ENCODE measurements at places on chromosomes 6 and 20. TPM values are rescaled to one million over a fixed set of nuclear protein-coding genes. Genes with fewer than 3 reads are reported as not detected.

- no peaks in the 10 kb centered on the region for H3K27me3 ChIP-seq
- H3K27ac ChIP-seq, result no peak overlapping the region
- H3K36me3 ChIP-seq, result no peaks in the 10 kb centered on the region
These were observed 179.5 kb downstream of the SYNDIG1 start for GRCh38 chr20:24648919-24649318.

GRCh38 chr6:134398453-134398852 is 80.5 kb upstream of the SGK1 start:
- H3K27ac ChIP-seq, result no peak overlapping the region
- no peaks in the 10 kb centered on the region for H3K27me3 ChIP-seq
- no peak for DNase-seq
- H3K4me3 ChIP-seq, result no peak overlapping the region
- no peaks in the 10 kb centered on the region for H3K4me1 ChIP-seq

DNA sequence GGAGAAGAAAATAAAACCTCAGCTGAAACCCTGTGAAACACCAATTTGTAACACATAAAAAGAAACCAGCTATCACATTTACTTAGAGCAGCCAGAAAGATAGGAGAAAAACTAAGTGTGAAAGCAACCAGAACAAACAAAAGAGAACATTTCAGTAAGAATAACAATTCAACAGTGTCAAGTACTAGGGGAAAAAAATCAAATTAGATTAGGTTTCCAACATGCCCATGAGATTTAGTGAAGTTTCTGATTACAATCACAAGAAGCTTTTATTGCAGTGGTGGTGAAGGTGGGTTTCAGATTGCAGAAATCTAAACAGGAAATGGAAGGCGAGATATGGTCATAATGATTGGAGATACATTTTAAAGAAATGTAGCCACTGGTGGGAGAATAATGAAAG is 22.1 kb upstream of the TRDN start:
- DNase-seq, result no peak
- H3K27me3 ChIP-seq, result no peaks in the 10 kb centered on the region
- H3K36me3 ChIP-seq, result no peaks in the 10 kb centered on the region
- H3K4me1 ChIP-seq, result no peaks in the 10 kb centered on the region
- no peak overlapping the region for H3K27ac ChIP-seq

DNA sequence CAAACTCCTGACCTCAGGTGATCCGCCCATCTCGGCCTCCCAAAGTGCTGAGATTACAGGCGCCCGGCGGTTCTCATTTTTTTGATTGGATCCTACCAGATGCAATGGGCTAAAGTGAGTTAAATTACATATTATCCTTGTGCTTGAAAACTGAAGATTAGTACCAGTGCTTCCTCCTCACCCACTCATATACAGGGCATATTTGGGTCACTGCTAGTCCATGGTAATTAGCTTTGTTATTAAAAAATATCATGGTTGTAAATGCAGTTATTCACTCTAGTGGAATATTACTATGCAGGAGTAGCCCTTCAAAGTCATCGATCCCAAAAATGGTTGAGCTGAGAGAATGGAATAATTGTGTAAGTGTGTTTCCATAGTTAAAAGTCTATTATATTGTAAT is 26.5 kb downstream of the ZNF292 start:
- H3K4me3 ChIP-seq, result no peak overlapping the region
- H3K36me3 ChIP-seq, result no peaks in the 10 kb centered on the region
- H3K27ac ChIP-seq, result no peak overlapping the region
- no peaks in the 10 kb centered on the region for H3K27me3 ChIP-seq
- DNase-seq, result no peak

DNA sequence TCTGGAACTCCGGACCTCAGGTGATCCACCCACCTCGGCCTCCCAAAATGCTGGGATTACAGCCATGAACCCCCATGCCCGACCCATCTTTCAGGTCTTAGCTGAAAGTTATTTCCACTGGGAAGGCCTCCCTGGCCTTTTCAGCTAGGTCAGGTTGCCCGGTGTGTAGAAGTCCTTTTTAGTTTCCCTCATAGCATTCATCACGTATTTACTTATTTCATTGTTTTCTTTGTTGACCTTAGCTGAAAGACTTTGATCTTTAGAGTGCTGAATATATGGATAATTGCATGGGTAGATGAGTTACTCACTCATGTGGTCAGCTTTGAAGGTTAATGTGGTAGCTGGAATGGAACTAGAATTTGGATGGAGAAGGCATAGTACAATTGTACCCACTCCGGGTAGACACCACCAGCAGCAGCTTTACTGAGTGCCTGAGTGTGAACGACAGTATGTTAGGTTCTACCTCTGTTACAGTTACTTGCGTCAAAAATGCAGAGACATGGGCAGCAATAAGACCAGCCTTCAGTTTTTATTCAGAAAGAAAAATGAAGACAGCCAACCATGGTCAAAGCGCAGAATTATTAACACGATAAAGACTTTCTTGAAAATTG is 9.1 kb downstream of the KIZ start:
- no peak overlapping the region for H3K27ac ChIP-seq
- no peaks in the 10 kb centered on the region for H3K27me3 ChIP-seq
- H3K4me3 ChIP-seq, result no peak overlapping the region
- H3K36me3 ChIP-seq, result peaks cover under 1% of the 10 kb centered on the region
- no peak for DNase-seq
- H3K4me1 ChIP-seq, result no peaks in the 10 kb centered on the region

- H3K27ac ChIP-seq, result no peak overlapping the region
- H3K36me3 ChIP-seq, result peaks cover 2% of the 10 kb centered on the region
- no peak overlapping the region for H3K4me3 ChIP-seq
- DNase-seq, result no peak
- H3K27me3 ChIP-seq, result no peaks in the 10 kb centered on the region
These were observed 8.9 kb downstream of the SNHG17 start for GRCh38 chr20:38426006-38426897.

- no peak overlapping the region for H3K4me3 ChIP-seq
- no peaks in the 10 kb centered on the region for H3K27me3 ChIP-seq
- no peaks in the 10 kb centered on the region for H3K4me1 ChIP-seq
- no peaks in the 10 kb centered on the region for H3K36me3 ChIP-seq
These were observed 1063.9 kb upstream of the CITED2 start for GRCh38 chr6:140438346-140438735.

GRCh38 chr6:129186988-129187387 is 304.1 kb downstream of the LAMA2 start:
- H3K4me1 ChIP-seq, result no peaks in the 10 kb centered on the region
- no peak overlapping the region for H3K27ac ChIP-seq
- no peak overlapping the region for H3K4me3 ChIP-seq
- DNase-seq, result no peak
- no peaks in the 10 kb centered on the region for H3K27me3 ChIP-seq

DNA sequence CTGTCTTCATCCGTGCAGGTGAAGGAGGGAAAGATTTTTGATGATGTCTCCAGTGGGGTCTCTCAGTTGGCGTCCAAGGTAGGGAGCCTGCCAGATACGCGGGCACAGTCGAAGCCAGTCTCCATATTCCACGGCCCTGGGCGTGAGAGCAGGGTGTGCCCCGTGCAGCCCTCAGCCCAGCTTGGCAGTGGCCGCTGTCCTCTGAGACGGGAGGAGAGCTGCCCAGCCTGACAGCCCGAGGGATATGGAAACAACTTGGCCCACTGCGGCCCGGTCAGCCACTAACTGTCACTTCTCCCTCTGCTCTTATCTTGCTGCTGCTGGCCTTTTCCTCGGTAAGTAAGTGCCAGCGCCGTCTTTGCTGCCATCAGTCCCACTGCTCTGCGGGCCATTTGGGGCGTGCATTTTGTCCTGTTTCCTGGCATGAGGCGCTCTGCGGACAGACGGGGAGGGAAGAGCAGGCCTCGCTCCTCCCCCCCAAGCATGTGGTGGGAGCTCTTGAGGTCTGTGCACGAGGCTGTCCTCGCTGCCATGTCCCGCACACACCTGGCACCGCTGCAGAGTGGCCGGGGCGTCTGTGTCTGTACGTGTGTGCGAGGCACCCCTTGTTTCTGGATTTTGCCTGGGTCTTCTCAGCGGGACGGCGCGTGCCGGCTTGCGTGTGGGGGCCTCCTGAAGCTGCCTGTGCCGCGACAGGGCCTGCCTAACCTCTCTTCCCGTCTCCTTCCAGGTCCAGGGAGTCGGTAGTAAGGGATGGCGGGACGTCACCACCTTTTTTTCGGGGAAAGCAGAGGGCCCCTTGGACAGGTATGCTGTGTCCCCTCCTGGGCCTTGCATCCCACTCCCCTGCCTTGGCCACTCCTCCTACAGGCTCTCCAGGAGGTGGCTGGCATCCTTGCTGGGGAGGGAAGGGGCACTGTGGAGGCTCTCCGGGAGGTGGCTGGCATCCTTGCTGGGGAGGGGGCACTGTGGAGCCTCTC is 7.1 kb upstream of the COL20A1 start:
- no peaks in the 10 kb centered on the region for H3K4me1 ChIP-seq
- H3K36me3 ChIP-seq, result peaks cover 13% of the 10 kb centered on the region
- no peak overlapping the region for H3K27ac ChIP-seq
- no peaks in the 10 kb centered on the region for H3K27me3 ChIP-seq

- no peak for DNase-seq
- peaks cover 2% of the 10 kb centered on the region for H3K4me1 ChIP-seq
- no peak overlapping the region for H3K4me3 ChIP-seq
- H3K36me3 ChIP-seq, result no peaks in the 10 kb centered on the region
These were observed 233.6 kb upstream of the BMP2 start for GRCh38 chr20:6533761-6534479.

DNA sequence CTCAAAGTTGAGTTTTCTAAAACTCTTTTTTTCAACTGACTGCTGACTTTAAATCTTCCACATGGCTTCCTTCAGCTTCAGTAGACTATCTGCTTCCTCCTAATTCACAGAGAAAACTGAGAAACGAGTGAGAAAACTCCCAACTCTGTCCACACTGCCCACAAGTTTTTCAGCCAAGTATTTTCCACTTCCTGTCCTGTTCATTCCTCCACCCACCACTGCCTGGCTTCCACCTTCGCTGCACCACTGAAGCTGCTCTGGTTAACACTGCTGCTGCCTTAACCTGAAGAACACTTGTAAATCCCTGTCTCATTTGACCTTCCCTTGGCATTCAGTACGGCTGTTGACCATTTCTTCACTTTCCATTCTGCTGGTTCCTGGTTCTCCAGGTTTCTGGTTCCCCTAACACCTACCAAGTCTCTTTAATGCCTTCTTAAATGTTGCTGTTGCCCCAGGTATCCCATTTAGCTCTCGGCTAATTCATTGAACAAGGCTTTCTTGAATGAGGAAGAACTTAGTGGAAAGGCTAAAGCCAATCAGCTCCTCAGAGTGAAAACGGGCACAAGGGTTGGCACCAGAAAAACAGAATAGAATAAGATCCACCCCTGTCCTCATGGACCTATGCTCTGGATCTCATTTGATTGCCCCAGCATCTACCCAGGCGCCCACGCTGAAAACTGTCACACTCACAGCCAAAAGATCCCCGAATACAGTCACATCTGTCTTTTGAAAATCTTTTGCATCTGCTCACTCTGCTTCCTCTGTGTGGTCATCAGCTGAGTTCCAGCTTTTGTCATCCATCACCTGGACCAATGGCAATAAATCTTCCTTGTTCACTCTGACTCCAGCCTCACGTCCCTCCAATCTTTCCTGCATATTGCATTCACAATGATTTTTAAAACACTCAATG is 104.4 kb upstream of the TAB2 start:
- no peaks in the 10 kb centered on the region for H3K27me3 ChIP-seq
- DNase-seq, result no peak
- H3K4me1 ChIP-seq, result no peaks in the 10 kb centered on the region
- H3K27ac ChIP-seq, result no peak overlapping the region
- no peaks in the 10 kb centered on the region for H3K36me3 ChIP-seq

DNA sequence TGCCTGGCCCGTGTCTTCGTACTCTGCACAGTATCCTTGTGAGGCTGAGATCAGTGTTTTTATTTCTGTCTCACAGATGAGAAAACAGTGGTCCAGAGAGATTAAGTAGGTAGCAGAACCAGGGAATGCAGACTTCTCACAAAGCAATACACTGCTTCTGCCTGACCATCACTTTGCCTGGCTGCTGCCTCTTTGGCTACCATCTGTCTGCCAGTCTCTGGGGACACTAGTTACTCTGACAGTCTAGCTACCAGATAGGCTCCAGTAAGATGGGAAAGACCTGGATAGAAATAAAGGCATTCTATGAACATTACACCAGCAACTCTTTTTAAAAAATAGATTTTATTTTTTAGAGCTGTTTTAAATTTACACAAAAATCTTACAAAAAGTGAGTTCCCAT is 96.9 kb downstream of the PHACTR3 start:
- no peaks in the 10 kb centered on the region for H3K36me3 ChIP-seq
- no peaks in the 10 kb centered on the region for H3K27me3 ChIP-seq
- no peak overlapping the region for H3K27ac ChIP-seq
- no peak overlapping the region for H3K4me3 ChIP-seq
- no peaks in the 10 kb centered on the region for H3K4me1 ChIP-seq
- no peak for DNase-seq

- H3K27ac ChIP-seq, result no peak overlapping the region
- no peaks in the 10 kb centered on the region for H3K4me1 ChIP-seq
- H3K36me3 ChIP-seq, result no peaks in the 10 kb centered on the region
- DNase-seq, result no peak
These were observed 172.8 kb downstream of the GJA1 start for GRCh38 chr6:121608270-121608669.

GRCh38 chr6:66931787-66932186 is 1224.8 kb upstream of the EYS start:
- DNase-seq, result no peak
- H3K4me1 ChIP-seq, result no peaks in the 10 kb centered on the region
- no peaks in the 10 kb centered on the region for H3K36me3 ChIP-seq
- no peaks in the 10 kb centered on the region for H3K27me3 ChIP-seq

DNA sequence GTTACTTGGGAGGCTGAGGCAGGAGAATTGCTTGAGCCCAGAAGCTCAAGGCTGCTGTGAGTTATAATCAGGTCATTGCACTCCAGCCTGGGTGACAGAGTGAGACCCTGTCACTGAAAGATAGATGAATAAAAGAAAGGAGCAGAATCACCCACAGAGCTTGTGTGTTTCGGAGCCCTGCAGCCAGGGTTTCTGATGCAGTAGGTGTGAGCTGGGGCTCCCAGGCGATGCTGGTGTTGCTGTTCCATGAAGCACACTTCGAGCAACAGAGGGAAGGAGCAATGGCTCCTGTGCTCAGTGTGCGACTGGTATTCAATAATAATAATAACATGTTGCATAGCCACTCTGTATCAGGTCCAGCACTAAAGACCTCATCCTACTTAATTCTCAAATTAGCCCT is 197.5 kb upstream of the CST7 start:
- no peak overlapping the region for H3K27ac ChIP-seq
- H3K4me1 ChIP-seq, result no peaks in the 10 kb centered on the region
- DNase-seq, result no peak
- H3K27me3 ChIP-seq, result no peaks in the 10 kb centered on the region
- H3K36me3 ChIP-seq, result no peaks in the 10 kb centered on the region

DNA sequence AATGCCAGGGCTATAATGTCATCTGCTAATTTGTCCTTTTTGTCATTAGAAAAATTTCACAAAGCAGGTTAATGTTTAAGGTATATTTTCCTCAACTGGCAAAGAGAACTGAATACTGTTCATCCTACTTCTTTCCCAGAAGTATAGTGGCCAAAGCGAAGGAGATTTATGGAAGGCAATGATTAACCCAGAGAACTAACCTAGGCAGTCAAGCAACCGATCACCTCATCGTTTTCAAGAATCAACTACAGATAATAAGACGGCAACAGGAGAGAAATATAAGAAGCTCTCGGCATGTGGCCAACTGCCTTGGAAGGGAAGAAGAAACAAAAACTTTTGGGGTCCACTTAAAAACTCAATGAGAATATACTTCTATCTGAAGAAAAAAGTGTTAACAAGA is 38.2 kb downstream of the REV3L start:
- H3K4me1 ChIP-seq, result no peaks in the 10 kb centered on the region

CD24 gene
- 8.0 TPM for total RNA-seq

YIPF3 gene
- total RNA-seq, result 78.5 TPM

ERVFRD-1 gene
- not detected for total RNA-seq

PAX1 gene
- not detected for total RNA-seq

PPP1R3G gene
- total RNA-seq, result 1.7 TPM

HLA-DMA gene
- 109 TPM for total RNA-seq

HCRTR2 gene
- total RNA-seq, result not detected

FRMD1 gene
- 0.19 TPM for total RNA-seq

All from aorta (tissue), 5 donors.